ENCODE measurements at places on chromosomes 5 and 9. TPM values are rescaled to one million over a fixed set of nuclear protein-coding genes. Genes with fewer than 3 reads are reported as not detected.

DNA sequence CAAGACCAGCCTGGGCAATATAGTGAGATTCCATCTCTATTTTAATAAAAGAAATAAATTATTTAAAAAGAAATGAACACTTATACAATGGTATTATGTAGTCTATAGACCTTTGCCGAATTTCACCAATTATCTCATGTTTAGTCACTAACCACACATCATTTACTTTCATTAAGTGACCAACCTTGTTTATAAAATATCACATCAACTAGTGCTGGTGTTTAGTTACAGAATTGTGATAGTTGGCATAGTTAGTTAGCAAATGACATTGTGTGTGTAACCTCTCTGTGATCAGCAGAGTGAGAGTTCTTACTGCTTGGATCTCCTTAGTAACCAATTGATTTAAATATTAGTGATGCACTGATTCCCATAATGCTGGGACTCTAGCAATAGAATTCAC, 71.8 kb downstream of the PRR16 start:
- DNase-seq = no peak

DNA sequence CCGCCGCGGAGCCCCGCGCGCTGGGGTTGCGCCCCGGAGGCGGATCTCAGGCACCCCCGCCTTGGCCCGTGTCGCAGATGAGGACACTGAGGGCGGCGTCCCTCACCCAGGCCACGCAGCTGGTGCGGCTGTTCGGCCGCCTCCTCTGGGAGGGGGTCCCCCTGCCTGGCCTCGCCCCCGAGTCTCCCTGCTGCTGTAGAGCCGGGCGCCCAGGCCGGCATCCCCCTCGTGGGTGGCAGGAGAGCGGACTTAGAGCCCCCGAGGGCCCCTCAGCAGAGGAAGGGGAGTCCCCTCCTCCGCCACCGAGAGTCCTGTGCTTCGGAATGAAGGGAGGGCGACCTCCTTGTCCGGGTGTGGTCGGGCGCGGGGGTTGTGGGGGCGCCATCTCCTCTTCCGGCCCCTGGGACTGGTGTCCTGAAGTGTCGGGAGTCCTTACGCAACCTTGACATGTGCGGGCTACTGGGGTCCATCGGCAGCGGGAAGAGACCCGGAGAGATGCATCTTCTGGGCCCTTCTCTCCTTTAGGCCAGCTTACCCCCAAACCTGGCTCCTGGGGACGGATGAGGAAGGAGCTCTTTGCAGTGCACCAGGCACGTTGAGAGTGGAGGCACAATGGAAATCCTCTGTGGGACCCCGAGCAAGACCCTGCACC, 11.7 kb upstream of the EXOSC2 start:
- peak; percentile 45 for DNase-seq

DNA sequence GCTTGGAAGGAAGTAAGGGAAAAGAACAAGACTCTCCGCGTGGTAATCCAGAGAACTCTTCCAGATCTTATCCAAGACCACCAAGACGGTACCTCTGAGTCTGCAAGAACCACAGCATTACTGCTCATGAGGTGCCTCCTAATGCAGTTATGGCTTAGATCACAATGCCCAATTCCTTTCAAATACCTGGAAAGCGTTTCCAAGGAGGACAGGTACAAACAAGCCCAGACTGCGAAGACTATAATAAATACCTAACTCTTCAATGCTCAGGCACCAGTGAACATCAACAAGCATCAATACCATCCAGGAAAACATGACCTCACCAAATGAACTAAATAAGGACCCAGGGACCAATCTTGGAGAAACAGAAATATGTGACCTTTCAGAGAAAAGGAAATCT, 325.5 kb downstream of the CWC27 start:
- no peak for DNase-seq

DNA sequence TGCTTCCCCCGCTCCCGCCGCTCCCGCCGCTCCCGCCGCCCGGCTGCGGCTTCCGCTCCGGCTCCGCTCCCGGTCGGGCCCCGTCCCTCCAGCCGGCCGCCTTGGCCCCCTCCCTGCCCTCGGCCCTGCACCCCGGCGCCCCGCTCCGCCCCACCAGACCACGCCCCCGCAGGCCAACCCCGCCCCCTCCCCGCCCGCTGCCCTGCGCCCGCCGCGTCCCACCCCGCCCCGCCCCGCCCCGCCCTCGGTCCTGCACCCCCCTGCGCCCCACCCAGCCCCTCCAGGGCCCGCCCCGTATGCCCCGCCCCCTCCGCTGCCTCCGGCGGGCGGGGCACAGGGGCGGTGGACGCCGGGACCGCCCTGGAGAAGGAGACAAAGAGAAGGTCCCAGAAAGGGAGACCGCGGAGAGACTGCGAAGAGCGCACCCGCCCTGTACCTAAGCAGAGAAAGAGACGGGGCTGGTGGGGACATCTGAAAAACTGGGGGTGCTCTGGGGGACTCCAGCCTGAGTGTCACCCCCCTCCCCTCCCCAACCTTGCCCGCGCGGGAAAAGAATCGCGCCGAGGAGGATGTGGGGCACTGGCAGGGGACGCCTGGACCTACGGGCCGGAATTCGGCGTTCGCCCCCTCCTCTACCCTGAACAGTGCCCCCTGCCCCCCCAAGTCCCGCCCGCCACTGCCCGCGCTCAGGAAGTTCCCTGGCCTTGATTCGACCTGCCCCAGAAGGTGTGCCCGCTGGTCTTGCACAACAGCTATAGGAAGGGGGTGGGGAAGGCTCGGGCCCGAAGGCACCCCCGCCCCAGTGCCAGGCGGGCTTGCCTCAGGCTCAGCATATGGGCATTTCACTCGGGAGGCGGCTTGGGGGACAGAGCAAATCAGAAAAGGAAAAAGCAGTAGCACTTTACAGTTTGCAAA, 42.8 kb upstream of the STXBP1 start:
- DNase-seq = peak; percentile 87

Gene STKLD1
- 1.1 TPM for total RNA-seq

DNA sequence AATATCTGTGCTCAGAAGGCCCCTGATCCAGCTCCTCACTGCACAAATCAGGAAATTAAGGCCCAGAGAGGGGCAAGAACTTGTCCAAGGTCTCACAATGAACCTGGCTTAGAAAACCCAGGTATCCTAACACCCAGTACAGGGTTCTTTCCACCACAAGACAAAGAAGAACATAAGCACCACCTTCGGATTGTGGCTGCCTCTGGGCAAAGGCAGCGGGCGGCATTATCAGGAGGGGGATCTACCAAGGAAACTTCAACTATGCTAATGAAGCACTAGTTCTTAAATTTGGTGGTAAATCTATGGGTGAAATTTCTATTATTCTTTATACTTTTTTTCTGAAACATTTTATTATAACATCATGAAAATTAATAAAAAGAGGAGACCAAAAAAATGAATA, 17.9 kb downstream of the ANXA6 start:
- peak; percentile 62 for DNase-seq

Gene NKD2
- not detected for total RNA-seq

DNA sequence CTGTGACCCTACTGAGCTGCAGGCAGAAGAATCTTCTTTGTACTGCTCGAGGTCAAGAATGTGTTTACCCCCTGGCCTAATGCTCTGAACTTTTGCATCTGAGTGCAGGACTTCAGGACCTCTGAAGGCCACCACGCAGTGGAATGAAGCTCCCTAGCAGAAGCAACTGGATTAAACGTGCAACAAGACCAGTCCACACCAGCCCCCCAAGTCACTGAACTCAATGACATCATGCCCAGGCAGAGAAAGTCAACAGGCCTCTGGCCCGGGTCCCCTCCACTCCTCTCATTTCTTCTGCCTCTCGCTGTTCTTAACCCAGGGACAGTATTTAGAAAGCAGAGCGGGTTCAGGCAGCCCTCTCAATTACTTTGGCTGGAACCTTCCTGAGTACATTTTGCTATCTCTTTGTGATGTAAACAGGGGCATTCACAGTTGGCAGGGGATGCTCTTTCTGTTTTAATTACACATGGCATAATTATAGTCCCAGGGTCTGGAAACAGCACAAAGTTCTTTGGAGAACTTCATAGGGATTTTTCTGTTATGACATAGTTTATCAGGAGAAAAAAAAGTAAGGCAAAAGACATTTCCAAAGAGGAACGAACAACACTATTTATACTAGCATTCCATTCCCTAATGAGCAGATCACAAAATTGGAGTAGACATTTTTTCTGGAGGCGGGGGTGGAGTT, 108.2 kb upstream of the SPATA31D4 start:
- no peak for DNase-seq

- DNase-seq = peak; percentile 46
Observed at GRCh38 chr9:96418920-96419690, 935 bp upstream of the ZNF367 start.

DNA sequence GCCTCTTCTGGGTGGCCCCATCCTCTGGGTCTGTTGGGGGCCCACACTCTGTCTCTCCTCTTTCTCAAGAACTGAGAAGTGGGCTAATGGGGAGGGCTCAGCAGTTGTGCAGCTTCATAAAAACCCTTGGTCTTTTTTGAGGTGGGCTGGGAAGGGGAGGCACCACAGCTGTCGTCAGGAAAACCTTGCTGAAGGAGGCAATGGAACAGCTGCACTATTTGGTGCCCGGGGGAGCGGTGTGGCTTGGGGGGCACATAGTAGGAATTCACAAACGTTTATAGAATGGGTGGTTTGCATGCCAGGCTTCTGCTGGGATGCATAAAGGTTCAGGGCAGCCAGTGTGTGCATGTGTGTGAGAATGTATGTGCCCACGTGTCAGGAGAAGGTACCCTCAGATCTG, 3.2 kb upstream of the IER5L start:
- no peak for DNase-seq

DNA sequence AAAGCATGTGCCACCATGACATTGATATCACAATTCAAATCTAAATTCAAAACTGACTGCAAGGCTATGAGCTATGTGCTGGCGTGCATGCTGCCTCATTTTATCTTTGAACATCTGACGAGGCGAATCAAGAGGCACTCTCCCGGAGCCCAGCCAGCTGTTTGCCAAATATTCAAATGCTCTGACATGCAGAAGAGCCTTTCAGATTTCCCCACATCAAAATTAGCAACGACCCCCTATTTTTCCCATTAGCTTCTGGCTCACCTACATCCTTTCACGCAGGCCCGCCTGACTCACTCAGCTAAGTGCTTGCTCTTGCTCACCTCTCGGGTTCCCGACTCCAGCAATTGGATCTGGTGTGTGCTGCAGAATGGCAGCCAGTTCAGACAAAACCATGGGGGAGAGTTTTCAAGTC, 159.0 kb downstream of the NR2F1-AS1 start:
- DNase-seq = no peak

DNA sequence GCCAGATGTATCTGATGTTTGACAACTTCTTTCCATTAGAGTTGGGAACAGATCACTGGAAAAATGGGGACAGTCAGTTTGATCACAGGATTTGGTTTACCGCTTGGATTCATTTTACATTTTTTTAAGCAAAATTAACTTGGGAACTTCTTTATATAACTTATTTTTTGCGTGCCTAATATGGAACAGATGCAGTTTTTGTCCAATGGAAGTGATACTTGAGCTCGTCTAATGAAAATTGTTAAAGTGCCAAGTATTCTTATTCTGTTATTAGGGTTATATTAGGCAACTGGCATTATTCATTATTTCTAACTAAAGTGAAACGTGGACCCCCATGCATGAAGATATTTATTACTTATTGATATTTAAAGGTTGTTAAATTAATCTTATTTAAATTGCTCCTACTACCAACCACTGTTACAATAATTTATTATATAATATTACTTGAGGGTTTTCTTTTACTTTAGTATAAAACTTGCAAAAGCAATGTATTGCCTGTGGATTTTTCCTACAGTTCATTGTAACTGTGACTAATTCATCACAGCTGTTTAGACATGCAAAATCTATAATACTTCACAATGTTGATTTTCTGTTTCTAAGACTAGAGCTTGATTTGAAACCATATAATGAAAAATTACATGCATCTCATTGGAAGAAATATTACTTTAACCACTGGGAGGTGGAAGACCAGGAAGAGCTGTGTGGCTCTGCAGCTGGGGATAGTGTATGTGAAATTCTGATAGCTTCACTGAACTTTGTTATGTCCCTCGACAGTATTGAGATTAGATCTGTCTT, 787.3 kb upstream of the WWC1 start:
- no peak for DNase-seq

Gene SPEF2
- 6.2 TPM for total RNA-seq

DNA sequence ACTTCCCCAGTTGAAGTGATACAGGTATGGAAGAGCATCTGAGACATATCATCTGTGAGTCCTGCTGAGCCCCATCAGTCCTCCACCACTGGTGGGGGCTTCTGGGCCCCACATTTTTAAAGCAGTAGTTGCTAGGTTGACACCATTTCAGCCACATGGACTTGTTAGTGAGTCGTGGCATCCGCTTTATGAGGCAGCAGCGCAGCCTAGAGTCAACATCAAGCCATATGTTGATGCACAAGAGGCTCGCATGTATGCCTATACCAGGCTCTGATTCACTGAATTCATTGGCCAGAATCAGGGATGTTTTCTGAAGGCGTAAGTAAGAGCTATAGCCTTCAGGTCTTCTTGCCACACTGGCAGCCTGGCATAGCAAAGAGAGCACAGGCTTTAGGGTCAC, 26.8 kb downstream of the ZNF346 start:
- DNase-seq = peak; percentile 17

DNA sequence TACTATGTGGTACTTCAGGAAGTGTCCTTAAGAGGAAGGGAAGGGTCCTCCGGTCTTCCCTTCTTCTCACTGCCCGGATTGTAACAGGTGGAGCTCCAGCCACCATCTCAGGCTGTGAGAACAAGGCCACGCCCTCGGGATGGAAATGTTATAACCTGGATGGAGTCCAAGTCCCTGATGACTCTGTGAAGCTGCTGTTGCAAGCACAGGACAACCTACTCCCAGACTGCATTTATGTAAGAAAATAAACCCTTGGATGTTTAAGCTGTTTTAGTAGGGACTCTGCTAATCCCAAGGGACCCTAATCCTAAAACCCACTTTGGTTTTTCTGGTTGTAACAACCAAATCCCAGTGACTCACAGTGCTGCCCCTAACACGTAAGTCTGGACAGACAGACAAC, 221.6 kb downstream of the ACTL7B start:
- no peak for DNase-seq

Gene FCN2
- not detected for total RNA-seq

Gene CA9
- total RNA-seq = not detected

Gene DMAC1
- total RNA-seq = 16.4 TPM

GRCh38 chr5:172931001-172931536, 28.2 kb upstream of the RPL26L1 start:
- no peak for DNase-seq

GRCh38 chr5:168106008-168106761, 185.3 kb upstream of the WWC1 start:
- no peak for DNase-seq

DNA sequence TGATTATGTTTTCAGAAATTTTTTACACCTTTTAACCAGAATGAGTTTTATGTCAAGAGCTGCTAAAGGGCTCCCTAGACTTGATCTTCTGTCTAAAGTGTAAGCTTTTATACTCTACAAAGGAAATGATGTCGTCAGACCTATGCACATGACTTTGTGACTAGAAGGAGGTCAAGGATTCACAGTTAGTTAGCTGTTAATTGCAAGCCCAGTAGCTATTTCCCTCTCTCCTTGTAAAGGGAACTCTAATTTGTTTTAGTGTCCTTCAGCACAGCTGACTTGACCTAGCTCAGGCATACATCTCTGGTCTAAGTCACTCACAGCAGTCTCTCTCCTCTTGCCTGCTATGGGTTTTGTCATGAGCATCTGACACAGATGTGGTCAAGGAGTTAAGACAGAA, 173.5 kb upstream of the NREP start:
- DNase-seq = no peak

GRCh38 chr5:93890657-93891056, 149.3 kb upstream of the POU5F2 start:
- no peak for DNase-seq

Gene LCP2
- total RNA-seq = 488 TPM
